ENCODE measurements at places on chromosomes 13 and 19.
A peak's percentile ranks its signal among the peaks of the same experiment; 100 is the strongest.

DNA sequence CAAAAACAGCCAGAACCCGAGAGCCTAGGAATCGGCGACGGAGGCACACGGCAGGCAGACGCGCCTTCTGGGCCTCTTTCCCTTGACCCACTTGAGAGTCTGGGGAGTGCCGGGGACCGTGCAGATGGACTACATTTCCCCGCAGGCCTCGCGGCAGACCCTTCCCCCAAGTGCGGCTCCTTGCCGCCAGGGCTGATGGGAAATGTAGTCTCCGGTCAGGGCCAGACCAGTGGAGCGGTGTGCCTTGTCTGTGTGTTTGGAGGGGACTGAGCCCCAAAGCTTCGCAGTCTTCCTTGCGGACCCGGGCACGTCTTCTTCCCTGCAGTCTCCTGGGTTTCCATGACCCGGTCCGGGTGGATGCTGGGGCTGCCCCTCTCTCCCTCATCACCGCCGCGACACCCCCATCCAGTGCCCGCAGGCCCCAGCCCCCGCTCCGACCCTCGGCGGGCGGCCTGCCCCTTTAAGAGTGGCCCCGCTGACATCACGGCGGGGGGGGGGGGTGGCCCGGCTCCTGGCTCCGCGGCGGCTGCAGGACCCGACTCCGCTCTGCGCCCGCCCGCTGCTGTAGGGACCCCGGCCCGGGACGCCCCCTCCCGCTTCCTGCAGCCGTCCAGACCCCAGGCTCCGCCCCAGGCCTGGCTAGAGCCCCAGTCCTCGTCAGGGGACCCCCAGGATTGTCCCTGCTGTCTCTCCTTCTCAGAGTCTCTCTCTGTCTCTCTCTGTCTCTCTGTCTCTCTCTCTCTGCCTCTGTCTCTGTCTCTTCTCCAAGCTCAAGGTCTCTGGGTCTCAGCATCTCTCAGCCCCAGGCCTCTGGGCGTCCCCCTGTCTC, 758 bp upstream of the CACNG7 start:
- peak; percentile 43 for DNase-seq

GRCh38 chr13:29737061-29737460, 113.4 kb downstream of the UBL3 start:
- DNase-seq = no peak

DNA sequence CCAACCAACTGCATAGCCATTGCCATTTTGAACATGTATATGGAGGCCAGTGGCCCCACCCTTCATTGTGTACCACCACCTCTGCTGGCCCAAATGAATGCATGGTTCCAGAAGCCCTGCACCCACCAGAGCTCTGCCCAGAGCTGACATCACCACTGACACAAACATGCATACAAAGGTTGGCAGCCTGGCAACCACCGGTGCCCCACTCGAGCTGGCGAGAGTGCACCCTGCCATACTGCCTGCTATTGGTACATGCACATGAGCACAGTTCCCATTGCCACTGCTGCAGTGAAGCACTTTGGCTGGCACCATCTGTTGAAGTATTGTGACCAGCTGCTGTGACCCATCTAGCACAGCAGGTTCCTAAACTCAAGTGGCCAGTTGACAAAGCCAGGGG, 1564.9 kb downstream of the OLFM4 start:
- DNase-seq = no peak

DNA sequence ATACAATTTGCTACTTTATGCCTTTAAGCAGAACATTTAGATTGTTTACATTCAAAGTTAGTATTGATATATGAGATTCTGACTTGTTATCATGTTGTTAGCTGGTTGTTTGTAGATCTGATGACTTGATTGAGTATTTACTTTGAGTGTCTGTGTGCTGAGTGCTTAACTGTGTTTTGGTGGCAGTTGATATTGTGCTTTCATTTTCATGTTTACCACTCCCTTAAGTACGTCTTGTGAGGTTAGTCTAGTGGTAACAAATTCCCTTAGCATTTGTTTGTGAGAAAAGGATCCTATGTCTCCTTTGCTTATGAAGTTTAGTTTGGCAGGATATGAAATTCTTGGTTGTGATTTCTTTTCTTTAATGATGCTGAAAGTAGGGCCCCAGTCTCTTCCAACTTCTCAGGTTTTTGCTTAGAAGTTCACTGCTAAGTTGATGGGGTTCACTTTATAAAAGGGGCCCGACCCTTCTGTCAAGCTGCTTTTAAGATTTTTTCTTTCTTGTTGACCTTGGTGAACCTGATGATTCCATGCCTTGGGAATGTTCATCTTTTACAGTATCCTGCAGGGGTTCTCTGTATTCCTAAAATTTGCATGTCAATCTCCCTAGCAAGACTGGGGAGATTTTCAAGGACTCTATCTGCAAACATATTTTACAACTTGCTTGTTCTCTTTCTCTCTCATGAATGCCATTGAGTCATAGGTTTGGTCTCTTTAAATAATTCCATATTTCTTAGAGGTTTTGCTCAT, 1095.4 kb upstream of the PCDH20 start:
- DNase-seq = no peak

DNA sequence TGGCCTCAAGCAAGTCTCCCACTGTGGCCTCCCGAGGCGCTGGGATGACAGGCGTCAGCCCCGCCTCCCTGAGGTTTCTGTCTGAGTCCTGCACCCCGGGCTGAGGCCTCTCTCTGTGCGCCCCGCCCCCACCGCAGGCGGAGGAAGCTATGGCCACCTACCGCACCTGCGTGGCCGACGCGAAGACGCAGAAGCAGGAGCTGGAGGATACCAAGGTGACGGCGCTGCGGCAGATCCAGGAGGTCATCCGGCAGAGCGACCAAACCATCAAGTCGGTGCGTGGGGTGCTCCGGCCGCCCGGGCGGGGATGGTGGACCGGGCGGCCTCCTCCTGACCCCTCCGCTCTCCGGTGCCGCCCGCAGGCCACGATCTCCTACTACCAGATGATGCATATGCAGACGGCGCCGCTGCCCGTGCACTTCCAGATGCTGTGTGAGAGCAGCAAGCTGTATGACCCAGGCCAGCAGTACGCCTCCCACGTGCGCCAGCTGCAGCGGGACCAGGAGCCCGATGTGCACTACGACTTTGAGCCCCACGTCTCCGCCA, 12.7 kb downstream of the ARHGAP45 start:
- DNase-seq = peak; percentile 70

GRCh38 chr13:50693727-50694126, 149.8 kb downstream of the DLEU7 start:
- no peak for DNase-seq

GRCh38 chr13:99404005-99404755, 97.0 kb upstream of the GPR183 start:
- DNase-seq = no peak
